ENCODE measurements at places on chromosomes 2 and 18. TPM values are rescaled to one million over a fixed set of nuclear protein-coding genes. Genes with fewer than 3 reads are reported as not detected.

Gene GYPC
- 26.1 TPM for total RNA-seq

Gene CDH19
- total RNA-seq: 21.4 TPM

Gene C2orf66
- total RNA-seq: 0.08 TPM

Gene LHCGR
- not detected for total RNA-seq

Gene SPP2
- 0.14 TPM for total RNA-seq

GRCh38 chr2:120599072-120599471, 136.6 kb upstream of the GLI2 start:
- DNase-seq: no peak

DNA sequence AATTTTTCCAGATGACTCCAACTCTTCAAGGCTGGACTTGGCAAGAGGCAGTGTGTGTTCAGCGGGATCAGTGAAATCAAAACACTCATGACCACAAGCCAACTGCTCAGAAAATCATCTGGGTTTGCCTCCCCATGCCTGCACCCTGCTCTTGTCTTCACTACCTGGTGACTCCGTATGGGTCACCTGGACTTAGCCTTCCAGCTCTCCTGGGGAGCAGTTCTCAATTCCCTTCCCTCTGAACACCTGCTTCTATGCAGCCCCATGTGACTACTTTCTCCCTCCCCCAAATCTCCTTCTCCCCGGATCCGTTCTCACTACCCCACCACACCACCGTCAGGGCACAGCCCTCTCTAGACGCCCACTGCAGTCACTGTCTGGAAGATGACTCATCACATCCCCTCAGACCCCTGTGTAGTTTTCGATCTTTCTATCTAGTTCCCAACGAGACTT, 130.2 kb upstream of the ID2 start:
- DNase-seq: no peak

DNA sequence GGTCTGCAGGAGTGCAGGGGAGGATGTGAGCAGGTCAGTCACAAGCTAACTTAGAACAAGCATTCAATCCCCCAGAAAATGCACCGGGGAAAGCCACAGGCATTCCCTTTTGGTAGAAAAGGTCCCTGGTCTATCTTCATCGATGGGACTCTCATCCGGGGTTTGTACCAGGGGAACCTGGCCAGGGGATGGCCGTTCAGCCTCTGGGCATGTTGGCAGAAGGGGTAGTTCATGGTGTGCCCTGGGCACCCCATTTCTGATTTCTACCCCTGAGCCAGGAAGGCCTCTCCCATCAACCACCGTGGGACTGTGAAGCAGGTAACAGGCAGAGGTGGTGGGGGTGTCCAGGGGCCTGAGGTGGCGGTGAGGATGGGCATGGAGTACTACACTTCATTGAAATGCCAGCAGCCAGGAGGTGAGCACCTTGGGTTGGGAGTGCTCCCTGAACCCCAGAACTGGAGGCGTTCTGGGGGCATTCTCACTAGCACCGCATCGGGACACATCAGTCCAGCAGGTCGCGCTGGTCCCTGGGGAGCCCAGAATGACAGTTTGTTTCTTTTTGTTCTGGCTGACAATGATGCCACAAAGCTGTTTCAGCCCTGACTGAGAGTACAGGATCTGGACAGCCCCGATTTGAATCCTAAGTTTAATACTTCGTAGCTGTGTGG, 172.3 kb downstream of the SMAD7 start:
- no peak for DNase-seq

DNA sequence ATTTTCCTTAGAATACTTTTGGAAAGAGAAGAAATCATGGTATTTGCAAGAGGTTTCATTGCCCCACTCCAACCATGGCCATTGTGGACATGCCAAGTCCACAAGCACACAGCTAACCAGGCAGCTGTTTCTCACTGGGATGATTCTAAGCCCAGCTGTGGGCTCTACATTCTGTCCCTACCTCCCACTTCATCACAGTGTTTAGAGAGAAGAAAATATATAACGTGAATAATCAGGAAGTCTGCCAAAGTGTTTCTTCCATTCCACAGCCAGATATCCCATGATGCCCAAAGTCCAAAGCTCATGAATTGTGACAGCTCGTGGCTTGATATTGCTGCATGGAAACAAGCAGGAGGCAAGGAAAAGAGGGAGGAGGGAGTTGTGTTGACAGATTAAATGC, 433.7 kb upstream of the GYPC start:
- DNase-seq: no peak

GRCh38 chr2:191783416-191783815, 63.5 kb downstream of the CAVIN2 start:
- peak; percentile 37 for DNase-seq

All from SJCRH30 (cell line).